Stimulated activated CD8-positive, alpha-beta memory T cell treated with anti-CD3 and anti-CD28 coated beads, Interleukin-2, amount 100 ng/mL, for 1 hour (primary cell): ENCODE measurements at places on chromosomes 7 and 10.

- DNase-seq, result no peak
Observed at GRCh38 chr10:12327074-12327473, 22.3 kb upstream of the CAMK1D start.

GRCh38 chr7:112510001-112510742 is 29.4 kb downstream of the LSMEM1 start:
- no peak for DNase-seq

- no peak for DNase-seq
Observed at GRCh38 chr10:30591249-30591670, 38.3 kb downstream of the LYZL2 start.

DNA sequence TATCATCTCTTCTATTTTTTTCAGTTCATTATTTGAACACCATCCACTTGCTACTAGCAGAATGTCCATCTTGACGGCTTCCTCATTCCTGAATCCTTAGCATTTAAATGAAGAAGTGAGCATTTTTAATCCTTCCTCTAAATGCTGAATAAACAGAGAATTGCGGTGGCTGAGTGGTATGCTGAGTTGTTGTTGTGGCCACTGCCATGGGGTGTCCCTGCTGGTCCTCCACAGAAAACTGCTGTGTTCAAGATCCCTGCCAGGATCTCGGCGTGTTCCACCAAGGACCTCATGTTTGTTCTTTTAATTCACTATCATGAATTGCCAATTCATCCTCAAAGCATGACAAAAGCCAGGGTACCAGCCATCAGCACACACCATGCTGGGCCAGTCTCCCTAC is 48.9 kb upstream of the HABP2 start:
- no peak for DNase-seq

DNA sequence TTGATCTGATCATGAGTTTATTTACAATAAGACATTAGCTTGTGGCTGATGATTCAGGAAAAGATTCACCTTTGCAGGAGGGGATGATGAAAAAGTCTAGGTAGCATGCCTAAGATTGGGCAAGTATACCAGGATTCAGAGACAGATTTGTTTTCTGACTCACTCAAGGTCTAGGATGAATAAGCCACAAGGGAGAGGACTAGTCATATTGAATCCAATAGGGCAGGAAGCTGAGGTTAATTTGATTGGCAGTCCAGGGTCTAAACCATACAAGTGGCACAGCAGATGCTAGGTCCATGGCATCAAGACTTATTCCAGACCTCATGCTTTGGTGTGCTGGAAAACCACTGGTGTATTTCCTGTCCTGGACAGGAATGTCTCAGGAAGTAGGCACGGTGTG is 1133.4 kb downstream of the XPNPEP1 start:
- no peak for DNase-seq

- no peak for DNase-seq
Observed at GRCh38 chr10:131311661-131312477, at the start of gene TCERG1L. Gene TCERG1L, minus strand, starts transcription at chr10:131311721. Its CDS starts 86 bp downstream, at chr10:131311635.

GRCh38 chr7:101772508-101773211 is 44.8 kb upstream of the CUX1 start:
- DNase-seq, result no peak

- DNase-seq, result no peak
Observed at GRCh38 chr10:76542307-76542930, 1095.2 kb downstream of the KCNMA1 start.
